Activated T-cell treated with anti-CD3 and anti-CD28 coated beads, Interleukin-2, amount 50 U/mL, for 4 hours (primary cell): ENCODE measurements at places on chromosomes 4 and X.

GRCh38 chrX:134006484-134007161 is 21.2 kb upstream of the GPC3 start:
- no peak for DNase-seq

- DNase-seq = no peak
These were observed 1.2 kb downstream of the RPGR start for GRCh38 chrX:38326086-38326485.

GRCh38 chrX:86023811-86024210 is 23.5 kb downstream of the CHM start:
- DNase-seq = no peak

DNA sequence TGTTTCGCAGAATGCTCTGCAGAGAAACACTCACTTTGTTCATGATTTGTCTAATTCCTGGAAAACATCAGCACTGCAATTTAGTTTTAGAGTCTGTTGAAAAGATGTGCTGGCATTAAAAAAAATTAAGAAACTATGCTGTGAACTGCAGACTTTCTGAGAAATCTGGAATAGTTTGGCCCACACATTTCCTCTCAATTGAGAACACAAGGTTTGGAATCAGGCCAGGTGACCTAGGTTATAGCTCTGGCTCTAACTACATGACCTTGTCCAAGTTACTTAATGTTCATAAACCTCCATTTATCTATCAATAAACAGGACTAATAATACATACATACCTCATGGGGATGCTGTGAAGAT is 61.4 kb upstream of the ENPEP start:
- DNase-seq = no peak

DNA sequence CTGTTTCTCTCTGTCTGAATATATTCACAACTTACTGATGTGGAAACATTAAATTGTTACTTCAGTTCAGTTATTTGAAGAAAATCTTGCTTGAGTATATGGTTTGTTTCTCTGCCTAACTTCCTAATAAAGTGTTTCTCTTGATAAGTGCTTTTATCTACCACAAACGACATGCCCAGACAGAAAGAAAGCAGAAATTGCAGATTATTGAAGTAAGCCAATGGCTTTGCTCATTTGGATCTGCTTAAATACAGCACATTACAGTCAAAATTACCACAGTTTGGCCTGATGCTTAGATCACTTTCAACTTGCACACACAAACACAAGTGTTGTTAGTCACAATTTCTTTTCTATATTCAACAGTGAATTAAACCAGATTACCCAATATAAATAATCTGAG is 68.0 kb downstream of the ATOH1 start:
- DNase-seq = no peak

DNA sequence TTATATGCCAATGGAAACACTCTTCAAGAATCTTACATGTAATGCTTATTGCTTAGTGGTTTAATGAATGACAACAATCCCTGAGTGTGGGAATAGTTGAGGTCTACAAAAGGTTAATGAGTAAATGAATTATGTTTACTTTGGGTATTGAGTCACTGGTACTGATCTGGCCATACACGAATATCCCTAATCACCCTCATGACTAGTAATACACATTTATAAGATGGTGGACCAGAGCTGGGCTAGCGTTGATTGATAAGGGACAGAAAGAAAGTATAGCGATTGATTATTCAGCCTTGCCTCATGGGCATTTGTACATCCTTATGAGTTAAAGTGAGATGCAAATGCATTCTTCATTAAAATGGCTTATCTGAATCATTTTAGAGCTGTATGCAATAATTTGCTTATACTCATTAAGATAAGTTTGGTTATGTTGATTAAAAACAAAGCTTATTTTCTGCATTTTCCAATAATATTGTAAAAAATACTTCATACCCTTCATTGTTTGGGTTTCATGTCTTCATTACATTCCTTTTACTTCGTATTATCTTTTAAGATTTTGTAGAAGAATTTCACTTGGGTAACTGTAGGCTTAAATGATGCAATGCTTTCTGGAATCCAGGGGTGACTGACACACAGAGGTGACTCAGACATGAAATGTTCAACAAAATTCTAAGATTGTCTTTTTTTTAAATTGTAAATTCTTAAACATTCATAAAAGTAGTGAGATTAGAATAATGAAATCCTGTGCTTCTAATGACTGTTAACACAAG is 47.4 kb downstream of the FGF2 start:
- DNase-seq = no peak
